ENCODE measurements at places on chromosomes 7 and 10.

DNA sequence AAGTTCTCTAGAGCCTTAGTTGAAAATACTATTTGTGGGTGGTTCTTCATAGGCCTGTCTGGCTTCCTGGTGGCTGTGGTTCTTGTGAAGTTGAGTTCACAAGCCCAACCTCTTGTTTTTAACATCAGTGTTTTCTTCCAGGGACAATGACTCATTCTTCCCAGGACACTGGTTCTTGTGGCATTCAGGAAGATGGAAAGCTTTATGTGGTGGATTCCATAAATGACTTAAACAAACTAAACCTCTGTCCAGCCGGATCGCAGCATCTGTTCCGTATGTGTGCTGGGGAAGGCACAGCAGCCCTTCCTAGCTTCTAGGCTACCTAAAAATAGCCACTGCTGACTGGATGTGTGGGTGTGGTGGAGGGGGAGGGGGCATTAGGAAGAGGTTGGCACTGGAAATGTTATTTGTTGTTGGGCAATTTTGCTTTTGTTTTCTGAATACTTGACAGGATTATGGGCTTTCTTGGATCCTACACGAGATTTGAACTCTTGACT lies 3.9 kb downstream of the LSMEM1 start:
- no peak for DNase-seq

DNA sequence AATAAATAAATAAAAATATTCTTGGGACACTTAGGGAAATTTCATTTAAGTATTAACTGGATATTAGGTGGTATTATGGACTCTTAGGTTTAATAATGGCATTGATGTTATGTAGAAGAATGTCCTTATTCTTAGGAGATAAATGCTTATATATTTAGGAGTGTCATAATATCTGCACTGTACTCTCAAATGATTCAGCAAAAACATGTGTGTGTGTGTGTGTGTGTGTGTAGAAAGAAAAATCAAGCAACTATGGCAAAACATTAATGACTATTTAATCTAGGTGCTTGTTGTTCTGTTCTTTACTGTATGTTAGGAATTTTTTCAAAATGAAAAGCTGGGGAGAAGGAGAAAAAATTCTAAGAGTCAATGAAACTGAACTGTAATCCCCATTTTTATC lies 3.9 kb downstream of the ASNS start:
- DNase-seq: no peak

GRCh38 chr7:111588065-111588433 lies 25.8 kb upstream of the IMMP2L start:
- no peak for DNase-seq

DNA sequence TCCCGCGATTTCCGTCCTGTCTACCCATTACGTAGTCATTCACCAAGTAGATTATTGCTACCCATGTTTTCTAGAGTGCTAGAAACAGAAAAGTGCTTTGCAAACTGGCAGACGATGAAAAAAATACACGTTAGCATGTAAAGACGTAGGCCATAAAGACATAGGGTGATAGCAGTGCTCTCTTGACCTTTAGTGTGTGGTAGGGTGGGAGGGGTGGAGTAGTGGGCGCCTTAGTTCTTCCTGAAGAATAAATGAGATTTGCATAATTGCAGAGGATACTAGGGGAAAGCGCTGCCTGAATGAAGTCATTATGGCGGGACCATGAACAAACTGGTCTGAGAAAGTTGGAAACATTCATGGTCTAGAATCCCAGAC lies 948 bp downstream of the ZNF485 start:
- DNase-seq: no peak

DNA sequence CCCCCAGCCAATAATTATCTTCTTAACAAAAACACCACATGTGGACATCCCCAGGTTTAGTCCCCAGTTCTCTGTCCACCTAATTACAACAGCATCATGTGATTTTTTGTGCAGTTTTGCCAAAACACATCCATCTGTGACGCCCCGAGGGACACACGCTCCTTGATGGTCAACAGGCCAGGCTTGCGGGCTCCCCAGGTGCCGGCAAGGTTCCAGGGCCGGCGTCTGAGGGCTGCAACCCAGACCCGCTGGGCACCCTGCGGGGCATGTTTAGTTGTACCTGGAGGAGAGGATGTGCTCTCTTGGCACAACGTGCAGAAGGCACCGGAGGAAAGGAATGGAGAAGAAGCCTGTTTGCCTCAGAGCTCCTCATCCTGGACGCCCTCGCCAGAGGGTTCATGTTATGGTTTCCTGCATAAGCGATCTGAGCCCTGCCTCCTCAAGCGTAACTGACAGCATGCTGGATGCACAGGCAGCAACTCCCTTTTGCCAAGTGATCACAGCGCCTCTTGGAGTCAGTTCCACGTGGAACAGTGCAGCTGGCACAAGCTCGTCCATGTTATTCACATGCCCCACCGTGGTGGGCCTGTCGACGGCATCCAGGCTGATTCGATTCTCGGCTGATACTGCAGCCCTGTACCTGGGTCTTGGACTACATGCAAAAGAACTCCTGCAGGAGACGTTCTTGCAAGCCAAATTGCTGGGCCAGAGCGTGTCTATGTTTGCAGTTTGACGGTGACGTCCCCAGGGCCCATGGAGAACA lies 41.6 kb downstream of the JAKMIP3 start:
- no peak for DNase-seq

DNA sequence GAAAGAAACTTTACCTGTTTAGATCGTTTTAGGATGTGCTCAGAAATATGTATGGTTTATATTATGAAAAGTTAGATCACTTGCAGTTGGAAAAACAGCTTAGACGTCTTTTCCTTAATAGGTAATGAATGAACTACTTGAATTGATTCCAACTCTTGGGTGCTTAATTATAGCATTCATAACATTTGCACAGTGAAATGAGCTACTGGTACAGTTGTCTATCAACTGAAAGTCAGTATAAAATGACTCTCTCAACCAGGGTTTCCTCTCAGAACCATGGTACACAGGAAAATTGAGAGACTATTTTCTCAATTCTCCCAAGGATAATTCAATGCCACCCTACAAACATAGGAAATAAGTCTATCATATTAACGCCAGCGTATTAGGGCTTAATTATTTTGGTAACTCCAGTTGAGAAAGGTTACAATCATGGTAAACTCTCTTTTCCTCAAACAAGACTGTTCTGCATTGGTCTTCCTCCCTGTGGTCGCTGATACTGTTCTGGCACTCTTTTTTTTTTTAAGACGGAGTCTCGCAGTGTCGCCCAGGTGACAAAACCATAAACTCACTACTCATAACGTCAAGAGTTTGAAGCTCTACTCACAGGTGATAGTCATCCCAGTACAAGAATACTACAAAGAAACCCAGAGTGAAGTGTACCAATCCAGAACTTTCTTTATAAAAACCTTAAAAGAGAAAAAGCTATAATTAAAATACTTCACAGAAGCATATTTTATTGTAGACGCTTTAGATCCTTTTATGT lies 2.0 kb downstream of the ANLN start:
- DNase-seq: peak; percentile 8

DNA sequence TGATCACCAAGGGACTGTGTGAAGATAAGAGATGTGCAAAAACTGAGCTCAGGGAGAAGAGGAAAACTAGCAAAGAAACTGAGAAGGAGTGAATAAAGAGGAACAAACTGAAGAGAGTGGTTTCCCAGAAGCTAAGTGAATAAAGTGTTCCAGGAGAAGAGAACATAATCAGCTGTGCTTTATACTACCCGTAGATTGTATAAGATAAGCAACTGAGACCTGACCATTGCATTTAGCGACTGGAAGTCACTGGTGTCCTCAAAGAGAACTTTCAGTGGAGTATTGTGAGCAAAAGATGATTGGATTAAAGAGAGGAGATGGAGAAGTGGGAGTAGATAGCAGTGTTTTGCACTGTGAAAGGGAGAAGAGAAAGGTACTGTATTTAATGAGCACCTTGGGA lies 14.6 kb downstream of the PHTF2 start:
- DNase-seq: no peak

- no peak for DNase-seq
These were observed 83.1 kb downstream of the NKX6-2 start for GRCh38 chr10:132702601-132703418.

GRCh38 chr7:15603124-15603523 lies 41.3 kb upstream of the AGMO start:
- no peak for DNase-seq

DNA sequence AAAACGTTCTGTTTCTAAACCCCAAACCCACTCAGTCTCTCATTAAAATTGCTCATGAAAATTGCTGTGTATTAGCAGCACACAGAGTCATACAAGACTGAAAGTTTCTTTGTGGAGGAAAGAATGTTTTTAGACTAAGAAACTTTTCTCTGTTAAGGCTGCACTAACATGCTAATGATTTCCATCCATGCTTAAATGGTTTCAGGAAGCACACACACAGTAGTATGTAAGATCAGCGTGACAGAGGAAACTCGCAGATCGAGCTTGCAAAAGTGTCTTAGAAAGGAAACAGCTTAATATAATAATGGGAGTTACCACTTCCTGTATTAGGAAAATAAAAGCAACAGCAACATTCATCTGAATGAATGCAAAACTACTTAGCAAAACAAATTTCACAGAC lies 112.7 kb downstream of the ICA1 start:
- DNase-seq: no peak

DNA sequence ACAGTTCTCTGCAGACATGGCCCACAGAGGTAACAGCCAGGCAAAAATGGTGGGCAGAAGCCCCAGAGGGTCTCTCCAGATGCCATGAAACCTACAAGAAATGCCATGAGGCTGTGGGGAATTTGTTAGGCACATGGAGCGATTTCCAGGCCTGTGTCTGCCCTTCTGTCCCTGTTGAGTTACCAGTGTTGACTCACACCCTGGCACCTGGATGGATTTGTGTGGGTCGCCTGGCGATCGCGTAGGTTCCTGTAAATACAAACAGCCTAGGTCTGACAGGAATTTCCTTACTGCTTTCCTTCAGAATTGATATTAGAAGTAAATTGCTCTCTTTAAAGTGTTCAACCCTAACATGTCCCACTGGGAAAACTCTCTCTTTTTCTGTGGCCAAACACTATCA lies 164.9 kb upstream of the EEPD1 start:
- no peak for DNase-seq

- DNase-seq: no peak
These were observed 76.2 kb upstream of the TMEM168 start for GRCh38 chr7:112866424-112866823.

- peak; percentile 26 for DNase-seq
These were observed 58.3 kb downstream of the MALSU1 start for GRCh38 chr7:23357190-23358093.

DNA sequence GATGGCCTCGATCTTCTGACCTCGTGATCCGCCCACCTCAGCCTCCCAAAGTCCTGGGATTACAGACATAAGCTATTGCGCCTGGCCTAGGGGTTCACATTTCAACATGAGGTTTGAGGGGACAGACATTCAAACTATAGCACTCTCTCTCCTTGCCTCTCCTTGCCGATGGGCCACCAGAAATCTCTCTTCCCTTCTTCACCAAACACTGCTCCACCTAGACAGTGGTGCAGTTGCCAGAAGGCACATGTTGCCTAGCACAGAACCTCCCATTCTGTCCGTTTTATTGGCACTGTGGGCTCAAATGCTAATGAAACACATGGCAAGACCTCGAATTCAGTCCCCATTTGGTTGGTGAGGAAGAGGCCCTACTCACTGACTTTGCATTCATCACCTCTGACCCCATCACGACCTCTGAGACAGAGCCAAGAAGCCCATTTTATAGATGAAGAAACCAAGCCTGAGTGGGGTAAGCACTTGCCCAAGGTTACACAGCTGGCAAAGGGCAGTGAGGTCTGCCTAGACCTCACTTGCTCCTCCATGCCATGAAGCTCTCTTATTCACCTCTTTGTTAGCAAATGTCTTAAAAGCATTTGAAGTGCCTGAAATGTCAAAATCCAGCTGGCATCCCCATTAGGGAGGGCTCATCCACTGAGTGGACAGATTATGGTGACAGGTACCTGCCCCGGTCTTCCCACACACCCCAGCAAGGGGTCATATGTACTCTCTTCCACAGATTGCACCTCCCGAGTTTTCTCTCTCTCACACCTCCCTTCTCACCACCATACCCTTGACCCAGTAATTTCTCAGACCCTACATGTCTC lies 34.0 kb downstream of the GPRIN2 start:
- DNase-seq: no peak

GRCh38 chr7:34539003-34539402 lies 119.0 kb upstream of the NPSR1 start:
- no peak for DNase-seq

GRCh38 chr7:111210996-111211395 lies 120.1 kb downstream of the LRRN3 start:
- DNase-seq: no peak

DNA sequence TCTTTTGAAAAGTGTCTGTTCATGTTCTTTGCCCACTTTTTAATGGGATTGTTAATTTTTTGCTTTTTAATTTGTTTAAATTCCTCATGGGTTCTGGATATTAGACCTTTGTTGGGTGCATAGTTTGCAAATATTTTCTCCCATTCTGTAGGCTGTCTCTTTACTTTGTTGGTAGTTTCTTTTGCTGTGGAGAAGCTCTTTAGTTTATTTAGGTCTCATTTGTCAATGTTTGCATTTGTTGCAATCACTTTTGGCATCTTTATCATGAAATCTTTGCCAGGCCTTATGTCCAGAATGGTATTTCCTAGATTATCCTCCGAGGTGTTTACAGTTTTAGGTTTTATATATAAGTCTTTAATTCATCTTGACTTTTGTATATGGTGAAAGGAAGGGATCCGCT lies 23.9 kb upstream of the CYP2C19 start:
- DNase-seq: no peak

- no peak for DNase-seq
These were observed 121.4 kb upstream of the MKI67 start for GRCh38 chr10:128247576-128247975.

DNA sequence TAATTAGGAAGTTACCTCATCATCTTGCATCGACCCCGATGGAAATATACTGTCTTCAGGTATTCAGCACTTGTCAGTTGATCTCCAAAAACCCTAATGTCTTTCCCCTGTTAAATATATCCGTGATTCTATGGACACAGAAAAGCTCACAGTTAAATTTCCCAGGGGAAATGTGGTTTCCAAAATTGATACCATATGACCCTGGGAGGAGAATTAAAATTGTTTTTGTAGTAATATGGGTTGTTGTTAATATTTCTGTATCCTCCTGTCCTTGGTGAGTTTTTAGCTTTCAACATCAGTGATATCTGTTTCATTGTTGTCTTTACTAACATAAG lies 132.1 kb downstream of the CELF2 start:
- no peak for DNase-seq

DNA sequence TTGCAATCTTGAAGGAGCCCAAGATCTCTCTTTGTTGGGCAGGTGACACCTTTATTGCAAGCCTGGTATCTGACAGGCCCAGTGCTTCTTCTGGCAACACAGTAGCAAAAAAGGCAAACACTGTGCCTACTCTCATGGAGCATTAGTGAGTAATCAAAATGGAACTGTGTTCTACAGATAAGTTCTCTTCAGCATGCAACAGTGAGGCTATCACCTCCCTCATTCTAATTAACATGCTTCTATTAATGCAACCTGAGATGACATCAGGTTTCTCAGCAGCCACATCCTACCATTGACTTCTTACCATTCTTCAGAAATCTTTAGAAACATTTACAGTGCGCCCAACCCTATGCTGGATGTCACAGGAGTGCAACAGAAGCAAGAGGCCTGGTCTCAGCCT lies 77.9 kb upstream of the KCNMA1 start:
- no peak for DNase-seq
